Muscle of leg (tissue), 16 donors: ENCODE measurements at places on chromosomes 16 and 17.

DNA sequence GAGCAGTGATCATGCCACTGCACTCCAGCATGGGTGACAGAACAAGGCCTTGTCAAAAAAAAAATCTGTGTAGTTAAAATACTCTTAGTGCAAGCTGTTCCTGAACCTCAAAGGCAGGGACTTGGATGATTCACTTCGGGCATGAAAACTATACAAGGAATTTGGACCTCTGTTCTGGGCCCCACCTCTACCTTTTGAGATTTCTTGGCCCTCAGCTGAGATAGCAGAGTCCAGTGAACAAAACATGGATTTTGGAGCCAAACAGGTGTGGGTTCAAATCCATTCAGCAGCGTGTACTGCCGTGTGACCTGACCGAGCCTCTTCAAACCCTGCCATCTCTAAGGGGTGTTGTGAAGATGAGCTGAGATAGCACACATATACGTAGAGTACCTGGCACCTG lies 6.8 kb downstream of the SLC13A2 start:
- DNase-seq = no peak

GRCh38 chr17:17564896-17565295 lies 26.6 kb downstream of the PEMT start:
- no peak for DNase-seq

GRCh38 chr17:8125947-8126490 lies 2.1 kb upstream of the HES7 start:
- peak; percentile 60 for DNase-seq

GRCh38 chr17:79214940-79215604 lies 140.4 kb downstream of the ENGASE start:
- DNase-seq = no peak

- peak; percentile 87 for DNase-seq
Observed at GRCh38 chr17:77444984-77445759, 304.4 kb downstream of the SEC14L1 start.

DNA sequence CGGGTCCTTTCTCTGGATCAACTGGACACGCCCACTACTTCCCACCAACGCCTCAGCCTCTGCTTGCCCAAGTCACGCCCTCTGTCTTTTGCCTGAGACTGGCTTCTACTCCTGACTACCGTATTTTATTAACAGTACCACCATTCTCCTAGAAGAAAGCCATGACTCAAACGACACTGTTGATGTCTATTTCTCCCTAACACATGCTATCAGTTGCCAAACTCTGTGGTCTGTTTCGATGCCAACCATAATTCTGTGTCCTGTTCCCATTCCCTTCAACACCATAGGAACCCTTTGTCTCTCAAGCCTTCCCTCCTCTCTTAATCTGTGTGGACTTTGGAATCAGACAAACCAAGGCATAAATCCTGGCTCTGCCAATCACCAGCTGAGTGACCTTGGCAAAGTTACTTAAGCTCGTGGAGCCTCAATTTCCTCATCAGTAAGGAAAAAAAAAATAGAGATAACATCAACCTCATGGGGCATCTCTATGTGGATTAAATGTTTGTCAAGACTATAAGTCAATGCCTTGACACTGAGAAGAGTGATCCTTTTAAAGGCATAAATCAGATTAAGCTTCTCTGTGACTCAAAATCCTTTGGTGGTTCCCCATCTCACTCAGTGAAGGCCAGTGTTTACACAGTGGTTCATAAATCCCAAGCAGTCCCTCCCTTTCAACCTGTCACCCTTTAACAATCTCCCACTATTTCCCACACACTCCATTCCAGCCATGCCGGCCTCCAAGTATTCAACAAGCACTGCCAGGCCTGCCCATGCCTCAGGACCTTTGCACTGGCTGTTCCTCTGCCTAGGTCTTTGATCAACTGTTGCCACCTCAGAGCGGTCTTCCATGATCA lies 45.6 kb downstream of the ERN1 start:
- DNase-seq = no peak

DNA sequence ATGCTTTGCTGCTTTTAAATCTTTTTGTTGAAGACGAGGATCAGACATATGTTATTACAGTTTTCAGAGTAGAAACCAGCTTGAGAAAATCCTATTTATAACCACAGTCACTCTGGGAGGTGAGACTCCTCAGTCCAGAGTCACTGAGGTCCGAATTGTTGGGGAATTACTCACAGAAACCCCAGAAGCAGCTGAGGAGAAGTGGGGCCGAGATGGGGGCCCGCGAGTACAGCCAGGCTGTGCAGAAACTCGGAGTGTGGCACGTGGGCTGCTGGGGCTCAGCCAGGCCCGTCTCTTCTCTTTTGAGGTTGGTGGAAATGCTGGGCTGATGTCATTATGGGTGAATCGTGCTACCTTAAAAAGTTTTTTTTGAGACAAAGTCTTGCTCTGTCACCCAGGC lies 14.4 kb upstream of the GNG13 start:
- no peak for DNase-seq

DNA sequence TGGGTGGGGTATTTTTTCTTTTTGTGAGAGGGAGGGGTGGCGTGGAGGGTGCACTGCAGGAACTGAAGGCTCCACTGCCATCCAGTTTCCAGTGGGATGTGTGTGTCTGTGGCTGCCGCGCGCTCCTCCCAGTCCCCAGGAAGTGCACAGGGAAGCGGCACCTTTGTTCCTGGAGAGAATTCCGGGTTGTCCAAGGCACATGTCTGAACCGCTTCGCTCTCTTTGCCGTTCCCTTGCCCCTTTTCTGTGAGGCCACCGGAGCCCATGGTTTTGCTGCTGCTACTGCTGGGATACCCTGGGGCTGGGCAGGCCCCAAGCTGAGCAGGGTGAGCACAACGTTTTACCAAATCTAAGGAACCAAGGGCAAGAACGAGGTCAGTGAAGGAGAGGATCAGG lies 19.5 kb downstream of the ACSF3 start:
- no peak for DNase-seq

DNA sequence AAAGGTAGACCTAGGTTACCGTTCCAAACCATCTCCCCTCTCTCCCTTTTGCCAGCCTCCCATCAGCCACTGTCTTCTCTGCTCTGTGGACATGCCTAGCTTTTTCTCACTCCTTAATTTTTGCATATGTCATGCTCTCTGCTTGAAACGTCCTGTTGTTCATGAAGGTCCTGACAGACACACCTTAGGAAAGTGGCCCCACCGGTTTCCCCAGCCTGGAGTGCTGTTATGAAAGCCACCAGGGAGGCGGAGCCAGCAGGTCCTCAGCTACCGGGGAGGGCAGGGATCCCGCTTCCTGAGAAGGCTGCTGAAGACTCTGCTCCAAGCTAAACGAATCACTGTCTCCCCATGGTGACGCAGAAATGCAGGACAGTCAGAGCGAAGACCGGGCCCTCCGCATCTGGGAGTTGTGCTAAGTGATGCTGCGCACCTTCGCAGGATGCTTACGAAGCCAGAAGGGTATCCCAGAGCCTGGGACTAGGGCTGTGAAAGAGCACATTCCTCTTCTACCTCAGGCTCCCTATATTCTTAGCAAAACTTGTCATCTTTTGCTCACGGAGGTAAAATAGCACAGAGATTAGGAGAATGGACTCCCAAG lies 2.3 kb upstream of the SLC16A11 start:
- no peak for DNase-seq

- DNase-seq = no peak
Observed at GRCh38 chr16:77951788-77952187, 70.6 kb upstream of the CLEC3A start.

GRCh38 chr17:45427181-45427835 lies 5.4 kb downstream of the ARHGAP27 start:
- no peak for DNase-seq

DNA sequence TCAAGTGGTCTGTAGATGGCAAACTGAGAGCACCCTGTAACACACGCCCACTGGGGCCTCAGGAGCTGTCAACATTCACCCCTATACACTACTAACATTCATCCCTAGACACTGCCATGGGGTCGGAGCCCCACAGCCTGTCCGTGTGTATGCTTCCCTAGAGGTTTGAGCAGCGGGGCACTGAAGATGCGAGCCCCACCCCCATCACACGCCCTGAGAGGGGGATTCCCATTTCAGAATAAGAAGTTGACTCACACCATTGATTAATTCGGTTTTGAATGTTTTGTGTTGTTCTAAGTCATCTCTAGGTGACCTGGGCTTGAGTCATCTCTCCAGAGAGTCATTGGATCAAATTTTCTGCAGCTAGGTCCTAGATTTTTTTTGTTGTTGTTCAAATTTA lies 37.3 kb upstream of the MMD start:
- DNase-seq = no peak

GRCh38 chr17:72515291-72516065 lies 394.7 kb downstream of the SOX9 start:
- peak; percentile 67 for DNase-seq

- no peak for DNase-seq
Observed at GRCh38 chr17:73711184-73711583, 66.9 kb upstream of the SDK2 start.

DNA sequence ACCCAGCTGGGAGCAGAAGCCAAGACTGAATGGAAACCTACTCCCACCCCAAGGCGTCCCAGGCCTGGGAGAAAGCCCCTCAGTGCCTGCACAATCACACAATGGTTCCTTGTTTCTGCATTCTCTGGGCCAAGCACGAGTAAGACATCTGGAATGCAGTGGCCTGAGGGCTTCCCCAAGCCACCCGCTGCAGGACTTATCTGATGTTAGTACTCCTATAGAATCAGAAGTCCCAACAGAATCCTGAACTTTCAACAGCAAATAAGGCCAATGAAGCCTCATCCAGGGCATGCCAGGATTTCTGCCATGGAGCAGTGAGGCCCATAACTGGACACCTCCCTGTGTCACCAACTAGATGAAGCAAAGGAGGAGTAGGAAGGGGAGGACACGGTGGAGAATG lies 28.6 kb downstream of the MYO18A start:
- no peak for DNase-seq

DNA sequence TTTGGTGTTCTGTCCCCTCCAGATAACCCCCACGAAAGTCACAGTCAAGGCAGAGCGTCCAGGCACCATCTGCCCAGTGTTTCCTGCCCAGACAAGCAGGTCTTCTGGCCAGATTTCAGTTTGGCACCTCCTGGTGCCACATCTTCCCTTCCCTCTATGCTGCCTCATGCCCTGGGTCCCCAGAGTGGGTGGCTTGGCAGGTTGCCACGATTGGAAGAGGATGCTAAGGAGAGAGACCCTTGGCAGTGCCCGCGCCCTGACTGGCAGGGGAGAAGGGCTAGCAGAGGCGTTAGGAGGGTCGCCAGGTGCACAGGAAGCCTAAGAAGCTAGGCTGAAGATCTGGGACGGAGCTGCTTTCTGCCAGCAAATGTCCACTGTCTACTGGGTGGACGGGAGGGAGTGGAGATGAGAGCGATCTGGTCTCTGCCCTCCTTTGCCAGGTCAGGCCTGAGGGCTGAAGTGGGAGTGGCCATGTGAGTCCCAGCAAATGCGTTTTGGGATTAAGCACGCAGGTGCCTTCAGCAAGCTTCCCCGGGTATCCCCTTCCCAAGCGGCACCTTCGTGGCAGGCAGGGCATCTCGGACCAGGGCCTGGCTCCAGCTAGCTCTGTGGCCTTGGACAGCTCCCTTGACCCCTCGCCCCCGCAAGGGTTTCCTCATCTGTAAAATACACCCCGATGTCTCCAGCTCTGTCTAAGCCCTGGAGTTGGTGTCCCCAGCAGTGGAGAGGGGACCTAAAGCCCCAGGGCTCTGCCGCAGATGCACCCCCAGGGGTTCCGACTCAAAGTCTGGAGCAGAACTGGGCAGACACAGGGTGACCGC lies 13.4 kb upstream of the CD300A start:
- DNase-seq = no peak

- DNase-seq = peak; percentile 71
Observed at GRCh38 chr16:66240631-66241395, 125.7 kb upstream of the CDH5 start.

DNA sequence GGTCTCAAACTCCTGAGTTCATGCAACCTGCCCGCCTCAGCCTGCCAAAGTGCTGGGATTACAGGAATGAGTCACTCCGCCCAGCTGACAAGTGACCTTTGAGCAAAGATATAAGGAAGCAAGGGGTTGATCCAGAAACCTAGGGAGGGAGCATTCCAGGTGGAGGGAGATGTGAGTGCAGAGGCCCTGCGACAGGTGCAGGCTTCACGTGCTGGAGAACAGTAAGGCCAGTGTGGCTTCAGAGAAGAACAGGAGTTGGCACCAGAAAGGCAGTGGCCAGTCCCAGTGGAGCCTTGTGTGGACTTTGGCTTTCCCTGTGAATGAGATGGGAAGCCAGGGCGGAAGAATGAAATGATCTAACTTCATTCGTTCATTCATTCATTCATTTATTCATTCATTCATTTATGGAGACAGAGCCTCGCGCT lies 73.6 kb upstream of the HAS3 start:
- peak; percentile 15 for DNase-seq

DNA sequence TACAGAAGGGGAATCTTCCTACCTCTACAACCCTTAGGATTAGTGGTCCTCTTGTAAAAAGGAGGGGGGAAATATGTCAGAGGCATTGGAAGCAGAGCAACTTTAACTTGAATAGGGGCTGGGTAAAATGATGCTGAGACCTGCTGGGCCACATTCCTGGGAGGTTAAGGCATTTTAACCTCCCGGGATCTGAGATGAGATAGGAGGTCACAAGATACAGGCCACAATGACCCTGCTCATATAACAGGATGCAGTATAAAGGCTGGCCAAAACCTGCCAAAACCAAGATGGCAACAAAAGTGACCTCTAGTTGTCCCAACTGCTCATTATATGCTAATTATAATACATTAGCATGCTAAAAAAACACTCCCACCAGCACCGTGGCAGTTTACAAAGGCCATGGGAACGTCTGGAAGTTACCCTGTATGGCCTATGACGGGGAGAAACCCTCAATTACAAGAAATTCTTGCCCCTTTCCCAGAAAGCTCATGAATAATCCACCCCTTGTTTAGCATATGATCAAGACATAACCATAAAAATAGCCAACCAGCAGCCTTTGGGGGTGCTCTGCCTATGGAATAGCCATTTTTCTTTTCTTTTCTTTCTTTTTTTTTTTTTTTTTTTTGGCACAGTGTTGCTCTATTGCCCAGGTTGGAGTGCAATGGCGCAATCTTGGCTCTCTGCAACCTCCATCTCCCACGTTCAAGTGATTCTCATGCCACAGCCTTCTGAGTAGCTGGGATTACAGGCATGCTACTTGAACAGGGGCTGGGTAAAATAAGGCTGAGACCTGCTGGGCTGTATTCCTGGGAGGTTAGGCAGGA lies 6.2 kb upstream of the C1QTNF1 start:
- DNase-seq = no peak
